ENCODE measurements at places on chromosomes 1 and 21.

- no peak for DNase-seq
Observed at GRCh38 chr1:221415651-221416050, 326.2 kb downstream of the DUSP10 start.

GRCh38 chr1:231575472-231575871 lies 47.0 kb downstream of the TSNAX start:
- no peak for DNase-seq

- no peak for DNase-seq
Observed at GRCh38 chr1:145983960-145984830, 12.2 kb downstream of the TXNIP start.

GRCh38 chr21:26366781-26367180 lies 196.2 kb upstream of the APP start:
- peak; percentile 13 for DNase-seq

GRCh38 chr1:68270951-68271350 lies 38.6 kb upstream of the WLS start:
- no peak for DNase-seq

GRCh38 chr1:200626853-200627534 lies 6.4 kb upstream of the KIF14 start:
- no peak for DNase-seq

- no peak for DNase-seq
Observed at GRCh38 chr1:164709126-164709525, 150.1 kb downstream of the PBX1 start.

DNA sequence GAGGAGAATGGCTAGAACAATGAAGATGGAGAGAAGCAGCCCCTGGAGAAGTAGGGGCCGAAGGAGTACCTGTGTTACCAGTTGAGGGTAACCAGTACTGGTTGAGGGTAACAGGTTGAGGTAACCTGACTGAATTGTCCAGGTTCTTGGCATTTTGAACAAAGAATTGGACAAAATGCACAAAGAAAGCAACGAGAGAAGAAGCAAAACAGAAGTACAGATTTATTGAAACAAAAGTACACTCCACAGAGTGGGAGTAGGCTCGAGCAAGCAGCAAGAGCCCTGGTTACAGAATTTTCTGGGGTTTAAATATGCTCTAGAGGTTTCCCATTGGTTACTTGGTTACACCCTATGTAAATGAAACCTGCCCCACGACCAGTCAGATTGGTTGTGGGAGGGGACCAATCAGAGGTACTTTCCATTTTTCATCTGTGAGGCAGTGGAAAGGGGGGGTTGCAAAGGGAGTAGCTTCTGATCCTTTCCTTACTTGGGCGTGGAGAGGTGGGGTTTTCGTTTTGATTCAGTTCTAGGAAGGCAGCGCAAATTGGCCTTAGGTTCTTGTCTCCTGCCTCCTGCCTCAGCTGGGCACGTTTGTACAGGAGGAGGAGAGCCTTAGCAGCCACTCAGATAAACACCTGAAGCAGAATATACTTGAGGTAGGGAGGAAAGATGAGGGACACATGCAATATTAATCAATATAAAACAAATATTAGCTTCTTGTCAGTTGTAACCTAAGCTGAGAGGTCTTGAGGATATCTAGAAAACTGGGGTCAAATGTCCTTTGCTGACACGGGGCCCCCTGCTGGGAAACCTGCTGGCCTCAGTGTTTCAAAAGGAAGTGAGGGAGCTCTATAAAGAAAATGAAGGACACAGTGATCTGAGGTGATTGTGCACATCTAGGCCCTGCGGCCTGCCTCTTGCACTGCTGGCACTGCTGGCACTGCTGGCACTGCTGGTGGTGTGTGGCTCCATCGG lies 14.3 kb upstream of the LSM10 start:
- DNase-seq: no peak

DNA sequence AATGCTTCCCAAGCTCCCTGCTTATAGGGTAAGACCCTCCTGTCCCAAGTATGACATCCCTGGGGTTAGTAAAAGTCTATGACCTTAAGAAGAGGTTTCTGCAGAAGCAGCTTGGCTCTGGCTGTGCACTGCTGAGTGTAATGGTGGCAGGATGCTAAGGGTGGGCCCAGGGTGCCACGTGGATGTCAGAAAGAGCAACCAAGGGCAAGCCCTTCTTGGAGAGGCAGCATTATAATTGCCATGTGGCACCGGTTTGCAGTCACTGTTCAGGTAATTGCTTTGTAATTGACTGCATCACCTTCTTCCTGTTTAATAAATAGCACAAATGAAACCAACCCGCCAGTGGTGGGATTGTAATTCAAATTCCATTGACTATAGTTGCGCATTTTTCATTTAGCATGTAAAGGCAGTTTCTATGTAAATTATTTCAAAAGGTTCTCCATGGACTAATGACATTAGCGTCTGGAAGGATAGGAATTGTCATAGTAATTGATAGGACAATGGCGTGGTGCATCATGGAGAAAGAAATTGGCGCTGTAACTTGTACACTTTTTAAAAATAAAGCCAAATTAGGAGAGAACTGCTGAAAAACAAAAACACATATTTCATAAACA lies 490.6 kb upstream of the VAMP3 start:
- no peak for DNase-seq

Measured in skeletal muscle cell (primary cell).